G401 (cell line): ENCODE measurements at places on chromosomes 7 and 10.

DNA sequence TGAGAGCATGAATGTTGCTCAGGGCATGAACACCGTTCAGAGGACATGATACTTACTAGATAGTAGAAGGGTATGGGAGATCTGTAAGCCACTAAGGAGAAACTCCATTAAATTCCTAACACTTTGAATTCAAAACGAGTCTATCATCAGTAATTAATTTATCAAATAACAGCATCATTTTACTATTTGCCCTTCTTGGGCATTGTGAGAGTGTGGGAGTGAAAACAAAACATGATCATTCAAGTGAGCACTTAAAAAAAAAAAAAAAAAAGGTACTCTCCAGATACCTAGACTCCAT is 20.5 kb upstream of the ASB15 start:
- DNase-seq: no peak

- no peak for DNase-seq
These were observed 20.1 kb downstream of the CHCHD3 start for GRCh38 chr7:133061792-133062191.

- DNase-seq: peak; percentile 77
These were observed 10.3 kb downstream of the FAM241B start for GRCh38 chr10:69640196-69640980.

DNA sequence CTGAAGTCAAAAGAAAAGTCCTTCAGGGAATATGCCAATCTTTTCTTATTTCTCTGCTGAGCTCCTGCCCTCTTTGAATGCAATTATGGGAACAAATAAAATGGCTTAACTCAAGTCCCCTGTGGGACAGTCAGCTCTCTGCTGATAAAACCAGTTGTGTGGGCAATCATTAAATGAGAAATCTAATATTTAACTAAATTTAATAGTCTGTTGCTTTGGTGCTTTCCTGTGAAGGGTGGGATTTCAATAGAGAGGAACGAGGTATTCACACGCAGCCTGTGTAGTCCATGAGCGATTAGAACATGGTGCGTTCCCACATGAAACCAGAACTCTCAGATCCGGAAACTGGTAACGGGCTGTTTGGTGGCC is 138.4 kb downstream of the PAXIP1 start:
- no peak for DNase-seq

DNA sequence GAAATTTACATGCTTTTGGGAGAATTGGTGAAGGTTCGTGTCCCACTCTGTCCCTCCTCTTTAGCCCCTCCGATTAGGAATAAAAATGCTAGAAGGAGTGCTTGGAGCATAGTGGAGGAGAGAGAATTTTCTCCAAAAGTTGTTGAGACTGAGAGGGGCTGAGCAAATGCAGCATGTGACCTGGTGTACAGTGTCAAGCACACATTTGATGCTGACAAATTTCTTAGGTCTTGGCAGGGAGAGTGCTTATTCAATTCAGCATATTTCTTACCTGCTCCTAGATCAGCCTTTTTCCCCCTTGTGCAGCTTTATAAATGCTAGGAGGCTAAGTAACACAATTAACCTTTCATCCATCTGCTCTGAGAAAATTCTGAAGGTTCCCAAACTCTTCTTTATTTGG is 189.0 kb downstream of the GALNT17 start:
- DNase-seq: no peak

DNA sequence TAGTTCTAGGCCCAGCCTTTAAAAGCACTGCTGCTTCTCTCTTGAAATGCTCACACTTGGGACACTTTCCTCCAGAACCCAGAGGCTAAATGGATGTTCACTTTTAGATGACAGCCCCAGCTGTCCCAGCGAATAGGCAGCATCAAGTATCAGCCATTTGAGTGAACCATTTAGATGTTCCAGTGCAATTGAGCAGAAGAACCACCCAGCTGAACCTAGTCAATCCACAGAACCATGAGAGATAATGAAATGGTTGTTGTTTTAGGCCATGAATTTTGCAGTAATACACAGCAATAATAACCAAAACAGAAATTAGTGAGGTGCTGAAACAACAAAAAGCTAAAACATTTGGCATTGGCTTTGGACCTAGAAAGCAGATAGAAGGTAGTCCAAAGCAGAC is 273.9 kb downstream of the ETV1 start:
- DNase-seq: no peak

GRCh38 chr7:111108000-111108399 is 17.1 kb downstream of the LRRN3 start:
- DNase-seq: no peak

GRCh38 chr10:115979576-115979975 is 293.4 kb downstream of the GFRA1 start:
- no peak for DNase-seq

- DNase-seq: no peak
These were observed 7.0 kb downstream of the PKD1L1 start for GRCh38 chr7:47941136-47941844.

GRCh38 chr7:105707381-105707780 is 126.1 kb upstream of the EFCAB10 start:
- no peak for DNase-seq

DNA sequence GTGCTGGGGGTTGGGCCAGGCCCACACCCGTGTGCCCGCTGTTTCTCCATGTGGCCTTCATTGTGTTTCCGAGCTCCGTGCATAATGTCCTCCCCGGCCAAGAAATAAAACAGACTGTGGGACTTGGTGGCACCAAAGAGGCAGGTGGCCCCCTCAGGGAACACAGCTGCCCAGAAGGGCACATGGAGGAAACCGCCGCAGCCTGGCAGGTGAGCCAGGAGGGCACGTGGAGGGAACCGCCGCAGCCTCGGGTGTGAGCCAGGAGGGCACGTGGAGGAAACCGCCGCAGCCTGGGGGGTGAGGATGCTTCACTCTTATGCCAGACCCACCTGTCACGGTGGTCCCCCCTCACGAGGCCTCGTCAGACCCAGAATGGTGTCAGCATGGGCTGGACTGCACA is 288.7 kb downstream of the WDR37 start:
- no peak for DNase-seq

GRCh38 chr10:128027822-128028507 is 98.3 kb downstream of the MKI67 start:
- DNase-seq: no peak

DNA sequence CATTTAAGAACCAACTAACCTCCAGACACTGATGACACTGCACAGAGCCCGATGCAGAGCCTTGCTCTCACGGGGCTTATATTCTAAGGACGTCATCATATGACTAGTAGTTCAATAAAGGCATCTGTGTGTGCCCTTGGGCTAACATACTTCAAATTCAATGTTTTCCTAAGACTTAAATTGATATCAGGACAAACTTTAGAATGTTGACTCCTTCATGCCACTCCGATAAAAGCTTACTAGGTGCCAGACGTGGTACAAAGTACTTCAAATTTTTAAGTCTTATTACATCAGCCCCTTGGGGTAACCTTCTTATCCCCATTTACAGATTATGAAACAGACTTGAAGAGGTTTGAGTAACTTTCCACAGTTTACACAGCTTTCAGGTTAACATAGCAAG is 191.1 kb upstream of the PLXNA4 start:
- no peak for DNase-seq

DNA sequence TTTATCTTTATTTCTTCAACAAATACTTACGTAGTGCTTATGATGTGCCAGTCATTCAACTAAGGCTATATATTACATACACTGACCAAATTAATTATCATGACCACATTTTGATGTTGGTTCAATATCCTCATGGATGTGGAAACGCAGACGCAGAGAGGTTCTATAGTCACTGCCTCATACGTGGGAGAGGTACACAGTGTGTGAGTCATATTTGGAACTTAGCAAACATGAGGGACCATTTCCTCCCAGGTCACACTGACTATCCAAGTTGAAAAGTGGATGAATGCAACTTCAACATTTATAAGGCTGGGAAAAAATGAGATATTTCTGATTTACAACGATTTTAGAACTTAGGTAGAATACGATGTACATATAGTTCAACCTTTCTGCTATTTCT is 113.6 kb downstream of the PRLHR start:
- DNase-seq: no peak

GRCh38 chr10:74081192-74081803 is 69.3 kb downstream of the AP3M1 start:
- DNase-seq: peak; percentile 83

DNA sequence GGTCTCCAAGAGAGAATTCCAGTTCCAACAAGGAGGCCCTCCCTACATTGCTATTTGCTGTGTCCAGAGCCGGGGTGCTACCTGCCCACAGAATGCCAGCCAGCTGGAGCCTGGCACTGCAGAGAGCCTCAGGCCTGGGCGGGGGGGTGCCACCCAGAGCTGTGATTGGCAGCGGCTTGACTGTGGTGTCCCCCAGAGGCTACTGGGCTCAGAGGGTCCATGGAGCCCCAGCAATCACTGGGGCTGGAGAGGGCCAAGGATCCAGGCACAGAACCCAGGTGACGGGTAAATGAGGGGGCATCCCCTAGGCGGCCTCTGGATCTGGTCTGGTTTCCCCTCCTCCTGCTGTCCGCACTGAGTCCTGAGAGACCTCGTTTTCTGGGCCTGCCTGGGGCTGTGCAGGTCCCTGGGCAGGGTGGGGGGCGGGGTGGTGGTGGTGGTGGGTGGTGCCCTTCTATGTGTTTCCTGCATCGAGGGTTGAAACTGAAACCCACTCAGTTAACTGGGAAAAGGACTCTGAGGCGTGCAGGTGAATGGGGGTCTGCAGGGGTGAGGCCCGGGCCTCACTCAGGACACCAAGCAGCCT is 12.6 kb downstream of the DPYSL4 start:
- no peak for DNase-seq

- no peak for DNase-seq
These were observed 44.4 kb downstream of the SLC35G1 start for GRCh38 chr10:93938140-93938539.

GRCh38 chr7:86955895-86956503 is 103.5 kb downstream of the ELAPOR2 start:
- DNase-seq: no peak

DNA sequence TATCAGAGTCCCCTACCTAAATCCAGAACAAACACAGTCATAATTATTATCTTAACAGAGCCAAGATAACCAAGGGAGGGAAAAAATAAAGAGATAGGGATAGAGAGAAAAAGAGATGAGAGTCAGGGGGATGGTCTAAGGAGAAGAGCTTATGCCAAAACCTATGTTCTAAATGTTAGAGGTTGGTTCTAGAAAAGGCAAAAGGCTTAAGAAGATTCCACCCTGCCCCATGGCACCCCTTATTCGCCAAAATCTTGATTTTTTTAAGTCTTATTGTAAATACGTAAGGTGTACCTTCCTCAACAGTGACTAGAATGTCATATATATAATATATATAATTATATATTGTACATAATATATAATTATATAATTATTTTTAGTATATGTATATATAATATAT is 29.6 kb upstream of the CTNNA3 start:
- no peak for DNase-seq

GRCh38 chr10:125076121-125076825 is 84.1 kb downstream of the CTBP2 start:
- DNase-seq: no peak

GRCh38 chr10:68878496-68878895 is 22.6 kb upstream of the DDX50 start:
- DNase-seq: no peak

GRCh38 chr7:36625247-36625646 is 99.0 kb downstream of the AOAH start:
- DNase-seq: no peak

GRCh38 chr7:141710301-141710700 is 2.1 kb downstream of the WEE2 start:
- no peak for DNase-seq

DNA sequence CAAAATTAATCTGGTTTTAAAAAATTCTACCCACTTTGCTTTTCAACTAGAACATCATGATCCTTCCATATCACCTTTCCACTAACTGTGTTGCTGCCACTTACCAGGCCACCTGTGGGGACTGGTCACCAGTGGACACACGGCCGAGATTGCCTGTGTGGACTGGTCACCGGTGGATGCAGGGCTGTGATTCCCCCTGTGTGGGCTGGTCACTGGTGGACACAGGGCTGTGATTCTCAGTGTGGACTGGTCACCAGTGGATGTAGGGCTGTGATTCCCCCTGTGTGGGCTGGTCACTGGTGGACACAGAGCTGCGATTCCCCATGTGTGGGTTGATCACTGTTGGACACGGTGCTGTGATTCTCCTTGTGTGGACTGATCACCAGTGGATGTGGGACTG is 27.0 kb downstream of the UPP1 start:
- DNase-seq: no peak

DNA sequence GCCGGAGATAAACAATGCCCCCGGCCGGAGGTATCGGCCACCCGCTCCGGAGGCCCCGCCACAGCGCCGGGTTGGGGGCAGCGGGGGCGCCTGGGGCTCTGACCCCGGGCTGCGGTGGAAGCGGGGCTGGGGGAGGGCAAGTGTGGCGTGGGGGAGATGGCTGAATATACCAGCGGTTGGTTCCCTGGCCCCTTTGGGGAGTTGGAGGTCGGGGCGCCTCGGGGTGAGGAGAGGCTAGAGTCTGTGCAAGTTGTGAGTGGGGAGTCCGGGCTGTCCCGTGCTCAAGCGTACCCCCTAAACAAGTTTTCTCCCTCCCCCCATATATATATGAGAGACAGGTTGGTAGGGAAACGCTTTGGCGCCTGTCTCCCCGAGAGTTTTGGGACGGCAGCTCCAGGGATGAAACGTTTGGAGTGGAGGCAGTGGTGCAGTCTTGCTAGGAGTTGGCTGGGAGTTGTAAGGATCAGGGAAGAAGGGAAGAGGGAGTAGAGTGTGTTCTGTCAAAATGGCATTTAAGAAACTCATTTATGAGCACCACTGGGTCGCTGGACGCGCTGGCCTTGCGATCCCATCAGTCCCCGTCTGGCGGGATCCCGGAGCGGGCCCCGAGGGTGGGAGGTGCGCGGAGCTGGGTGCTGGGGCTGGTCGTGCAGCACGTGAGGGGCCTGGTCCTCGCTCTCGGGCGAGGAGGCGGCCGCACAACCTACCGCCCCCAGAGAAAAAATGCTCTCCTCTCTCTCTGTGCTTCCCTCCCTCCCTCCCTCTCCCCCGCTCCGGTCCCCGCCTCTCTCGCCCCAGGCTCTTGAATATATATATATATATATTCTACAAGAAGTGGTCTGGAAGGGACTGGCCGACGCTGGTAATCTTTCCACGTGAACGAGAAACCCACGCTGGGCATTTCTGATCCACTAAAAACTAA is 1.1 kb downstream of the TET1 start:
- DNase-seq: peak; percentile 14

DNA sequence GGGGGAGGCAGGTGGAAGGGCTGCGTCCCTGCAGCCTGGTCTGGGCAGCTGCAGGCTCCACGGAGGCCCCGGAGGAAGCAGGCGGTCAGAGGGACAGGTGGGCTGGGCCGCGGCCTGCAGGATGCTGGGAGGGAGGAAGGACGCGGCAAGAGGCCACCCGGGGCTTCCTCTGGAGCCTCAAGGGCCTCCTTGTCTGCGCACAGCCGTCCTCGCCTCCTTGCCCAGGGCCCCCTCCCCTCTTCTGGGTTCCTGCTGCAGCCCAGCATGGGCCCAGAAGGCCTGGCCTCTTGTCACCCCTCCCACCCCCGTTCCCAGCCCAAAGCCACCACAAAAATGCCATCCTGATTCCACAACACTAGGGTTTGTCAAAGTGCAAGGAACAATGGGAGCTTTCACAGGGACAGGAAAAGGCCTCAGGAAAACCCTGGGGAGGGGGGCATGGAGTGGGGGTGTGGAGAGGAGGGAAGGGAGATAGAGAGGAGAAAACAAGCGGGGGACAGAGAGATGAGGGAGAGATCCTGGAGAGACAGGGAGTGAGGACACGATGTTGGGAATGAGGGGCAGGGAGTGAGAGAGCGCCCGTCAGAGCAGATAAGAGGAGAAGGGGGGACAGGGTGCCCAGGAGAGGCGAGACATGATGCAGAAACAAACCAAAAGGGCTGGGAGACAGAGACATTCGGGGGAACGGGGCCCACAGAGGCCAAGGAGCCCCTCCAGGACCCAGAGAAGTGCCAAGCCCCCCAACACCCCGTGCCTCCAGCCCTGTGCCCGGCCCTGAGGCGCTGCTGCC is 41.8 kb downstream of the ZCCHC24 start:
- no peak for DNase-seq
